ENCODE measurements at places on chromosomes 7 and 10.

- DNase-seq = no peak
Measured at GRCh38 chr7:139743267-139743966, 34.4 kb downstream of the HIPK2 start.

DNA sequence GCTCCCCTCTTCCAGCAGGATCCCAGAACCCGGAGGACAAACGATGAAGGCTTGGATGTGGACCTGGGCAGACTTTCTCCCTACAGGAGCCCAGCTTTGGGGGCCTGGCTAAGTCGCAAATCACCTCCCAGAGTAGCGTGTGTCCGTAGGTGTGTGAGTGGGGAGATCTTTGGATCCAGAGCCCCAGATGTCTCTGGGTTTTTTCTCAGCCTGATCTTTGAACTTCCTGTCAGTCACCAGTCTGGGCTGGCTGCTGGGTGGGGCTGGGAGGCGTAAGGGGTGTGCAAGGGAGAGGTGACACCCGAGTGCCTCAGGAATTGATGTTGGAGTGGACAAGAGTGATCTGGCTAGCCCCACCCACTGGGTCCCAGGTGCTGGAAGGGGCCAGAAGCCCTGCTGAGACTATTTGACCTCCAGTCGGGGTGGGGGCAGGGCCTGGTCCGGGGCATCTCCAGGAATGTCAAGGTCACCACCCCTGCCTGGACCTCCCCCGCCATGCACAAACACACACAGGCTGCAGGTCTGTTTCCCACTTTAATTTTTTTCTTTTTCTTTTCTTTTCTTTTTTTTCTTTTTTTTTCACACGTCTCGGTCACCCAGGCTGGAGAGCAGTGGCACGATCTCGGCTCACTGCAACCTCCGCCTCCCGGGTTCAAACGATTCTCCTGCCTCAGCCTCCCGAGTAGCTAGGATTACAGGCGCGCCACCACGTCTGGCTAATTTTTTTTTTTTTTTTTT is at the start of gene MOGAT3:
MOGAT3 (minus strand) TSS at position 175 of the 738 bp plus-strand sequence. CDS start 182 bp downstream, outside the sequence.
- no peak for DNase-seq

DNA sequence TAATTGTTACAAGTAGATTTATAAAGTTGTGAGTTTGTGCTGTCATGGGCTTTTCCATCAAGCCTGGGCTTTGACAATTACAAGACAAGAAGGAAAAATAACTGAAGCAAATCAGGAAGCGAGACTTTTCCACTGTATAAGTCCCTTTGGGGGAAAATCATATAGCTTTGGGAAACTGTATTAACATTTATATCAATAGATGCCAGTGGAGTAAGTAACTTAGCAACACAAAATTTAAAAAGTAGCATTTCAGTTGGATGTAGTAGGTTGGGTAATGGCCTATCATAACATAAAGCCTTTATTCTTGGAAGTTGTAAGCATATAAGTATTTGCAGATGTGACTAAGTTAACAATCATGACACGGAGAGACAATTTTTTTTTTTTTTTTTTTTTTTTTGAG is 931.1 kb downstream of the CNTNAP2 start:
- DNase-seq = no peak

GRCh38 chr7:77460057-77460486 is 43.9 kb upstream of the GSAP start:
- DNase-seq = peak; percentile 3

GRCh38 chr7:101740981-101741725 is 76.3 kb upstream of the CUX1 start:
- DNase-seq = peak; percentile 11

DNA sequence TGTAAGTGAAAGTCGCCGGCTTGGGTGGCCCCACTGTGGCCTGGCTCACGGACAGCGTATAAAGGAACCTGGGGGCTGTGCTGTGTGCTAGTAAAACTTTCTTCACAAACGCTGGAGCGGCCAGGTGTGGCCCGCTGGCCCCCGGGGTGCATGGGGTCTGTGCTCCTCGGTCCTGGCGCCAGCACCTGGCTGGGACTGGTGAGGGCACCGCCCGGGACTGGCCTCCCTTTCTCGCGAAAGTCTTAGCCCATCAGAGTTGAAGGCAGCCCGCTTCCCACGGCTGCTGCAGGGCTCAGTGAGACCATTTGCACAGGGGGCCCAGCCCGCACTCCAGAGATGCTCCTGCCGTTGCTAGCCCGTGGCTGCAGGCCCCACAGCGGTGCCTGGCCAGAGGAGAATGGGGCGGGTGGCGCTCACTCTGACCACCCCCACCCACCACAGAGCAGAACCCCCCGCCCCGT is 5.8 kb downstream of the PWWP2B start:
- DNase-seq = no peak

GRCh38 chr10:15620337-15620736 is 99.4 kb downstream of the ITGA8 start:
- DNase-seq = no peak

GRCh38 chr7:74173491-74173865 is 678 bp upstream of the EIF4H start:
- no peak for DNase-seq

DNA sequence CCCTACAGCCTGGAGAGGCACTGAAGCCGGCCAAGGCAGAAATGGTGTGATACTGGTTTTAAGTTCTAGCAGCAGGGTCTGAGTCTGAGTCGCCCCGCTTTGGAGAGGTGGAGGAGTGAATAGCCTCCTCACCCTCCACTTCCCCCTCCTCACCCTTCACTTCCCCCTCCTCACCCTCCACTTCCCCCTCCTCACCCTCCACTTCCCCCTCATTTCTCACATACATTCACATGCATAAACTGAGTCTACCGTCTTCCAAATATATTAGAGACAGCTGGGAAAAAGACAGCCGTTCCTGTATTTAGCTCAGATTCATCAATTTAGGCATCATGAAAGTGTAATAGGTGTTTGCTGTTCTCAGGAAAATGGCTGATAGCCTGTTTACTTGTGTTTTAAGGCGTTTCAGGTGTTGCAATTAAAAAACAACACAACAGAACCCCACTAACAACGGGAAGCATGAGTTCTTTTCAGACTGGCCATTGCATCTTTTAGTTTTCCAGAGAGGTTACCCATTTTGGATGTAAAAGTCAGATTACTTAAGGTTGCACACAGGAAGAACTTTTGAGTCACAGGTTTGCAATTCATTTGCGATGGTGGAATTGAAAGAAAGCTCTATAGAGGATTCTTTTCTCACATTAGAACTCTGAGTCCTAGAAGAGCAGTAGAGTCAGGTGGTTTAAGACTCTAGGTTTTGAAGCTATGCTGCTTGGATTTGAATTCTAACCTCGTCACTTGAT is 861 bp downstream of the NRBF2 start:
- DNase-seq = no peak

GRCh38 chr10:121070275-121071070 is 219.3 kb downstream of the WDR11 start:
- DNase-seq = no peak

GRCh38 chr10:81036257-81036656 is 498.6 kb downstream of the SH2D4B start:
- DNase-seq = no peak

- no peak for DNase-seq
Measured at GRCh38 chr7:29527505-29528108, 36.0 kb upstream of the PRR15 start.

DNA sequence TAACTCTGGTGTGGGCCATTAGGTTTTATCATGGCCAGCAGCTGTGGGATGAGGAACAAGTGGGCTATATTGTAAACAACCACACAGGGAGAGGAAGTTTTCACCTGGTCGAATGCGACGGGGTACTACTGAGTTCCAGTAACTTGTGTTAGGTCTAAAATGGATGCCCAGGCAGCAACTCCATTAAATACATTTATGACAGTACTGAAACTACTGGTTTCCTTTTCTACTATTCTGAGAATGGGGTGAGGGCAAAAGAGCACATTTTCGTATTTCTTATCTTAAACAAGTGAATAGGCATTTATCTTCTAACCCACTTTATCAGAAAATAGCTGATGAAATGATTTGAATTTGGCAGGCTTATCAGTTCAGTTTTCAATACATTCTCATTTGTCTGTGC is 109.7 kb downstream of the C1GALT1 start:
- no peak for DNase-seq

DNA sequence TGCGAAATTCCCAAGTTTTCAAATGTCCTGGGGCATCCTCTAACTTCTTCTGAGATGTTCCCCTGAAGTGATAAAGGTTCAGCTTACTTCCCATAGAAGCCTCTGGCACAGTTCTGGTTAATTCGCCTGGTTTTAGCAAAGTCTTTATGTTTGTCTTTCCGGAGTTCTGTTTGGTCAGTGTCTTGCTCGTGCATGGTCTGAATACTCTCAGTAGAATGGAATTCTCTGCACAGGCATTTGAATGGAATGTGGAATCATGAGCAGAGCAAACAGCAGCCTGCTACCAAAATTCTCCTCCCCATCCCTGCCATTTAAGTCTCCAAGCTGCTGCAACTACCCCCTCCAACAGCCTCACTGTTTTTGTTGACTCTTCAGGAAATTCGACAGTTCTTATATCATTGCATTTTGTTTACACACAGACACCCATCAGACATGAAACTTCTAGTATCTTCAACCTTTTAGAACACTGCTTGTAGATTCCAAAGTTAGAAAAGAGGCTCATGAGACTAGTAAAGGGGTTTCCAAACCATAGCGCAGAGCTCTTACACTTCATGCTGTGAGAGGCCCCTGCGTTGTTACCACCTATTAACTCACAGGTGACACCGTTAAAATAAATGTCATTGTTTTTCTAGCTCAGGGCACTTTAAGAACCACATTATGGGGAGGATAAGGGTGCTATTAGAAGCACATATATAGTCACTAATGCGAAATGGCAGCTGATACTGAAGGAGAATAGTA is 129.7 kb downstream of the PLCE1 start:
- DNase-seq = no peak

GRCh38 chr10:103262229-103262628 is 14.7 kb upstream of the INA start:
- DNase-seq = no peak

DNA sequence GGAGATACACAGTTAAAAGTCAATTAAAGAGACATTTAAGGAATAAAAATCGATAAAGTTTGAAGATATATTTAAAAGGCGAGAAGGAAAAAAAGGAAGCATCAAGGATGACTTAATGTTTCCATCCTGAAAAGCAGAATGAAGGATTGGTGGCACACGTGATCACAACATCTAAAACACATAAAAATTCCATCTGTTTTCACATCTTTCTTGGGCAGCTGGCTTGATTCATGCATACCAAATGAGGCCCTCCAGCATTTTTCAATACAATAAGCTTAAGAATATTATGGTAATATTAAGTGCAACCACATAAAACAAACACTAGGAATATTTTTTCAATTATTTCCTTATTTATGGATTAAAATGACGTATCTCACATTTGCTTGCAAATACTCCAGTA is 112.6 kb downstream of the TPK1 start:
- no peak for DNase-seq
